Stimulated activated CD4-positive, alpha-beta T cell treated with anti-CD3 and anti-CD28 coated beads, Interleukin-4, amount 100 ng/mL, for 4 hours (primary cell): ENCODE measurements at places on chromosomes 7 and 10.

- DNase-seq = no peak
Observed at GRCh38 chr10:59240582-59241183, 64.2 kb downstream of the PHYHIPL start.

GRCh38 chr7:96329241-96329640, 7.3 kb upstream of the SLC25A13 start:
- no peak for DNase-seq

DNA sequence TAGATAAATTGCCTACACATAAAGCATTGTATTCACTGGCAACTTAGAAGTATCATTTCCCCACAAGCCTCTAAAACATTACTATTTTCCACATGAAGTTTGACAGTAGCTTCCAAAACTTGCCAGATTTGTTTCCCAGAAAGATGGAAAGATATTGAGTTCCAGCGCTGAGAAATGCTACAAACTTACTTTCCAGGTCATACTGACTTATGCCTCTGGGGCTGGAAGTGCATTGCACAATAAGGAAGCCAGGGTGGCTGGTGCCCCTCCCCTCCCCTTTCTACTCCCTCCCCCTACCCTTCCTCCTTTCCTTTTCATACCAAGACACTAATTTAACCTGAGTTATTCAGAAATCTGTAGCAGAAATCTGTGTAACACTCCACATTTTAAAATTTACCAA, 212.6 kb downstream of the WDR37 start:
- no peak for DNase-seq

DNA sequence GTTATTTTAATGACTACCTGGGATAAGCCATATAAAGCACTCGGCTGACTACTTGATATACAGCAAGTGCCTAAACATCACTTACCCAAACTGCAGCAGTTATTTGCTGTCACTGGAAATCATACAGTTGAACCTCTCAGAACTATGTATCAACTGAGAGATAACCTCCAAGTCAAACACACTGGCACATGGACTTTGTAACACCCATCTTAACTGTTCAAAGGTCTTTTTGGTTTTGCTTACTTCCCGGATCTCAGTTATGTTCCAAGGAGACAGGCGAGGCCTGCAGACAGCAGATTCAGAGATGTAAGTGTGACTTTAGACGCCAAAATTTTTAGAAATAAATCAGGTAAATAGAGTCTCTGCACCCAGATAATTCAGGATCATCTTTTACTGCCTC, 34.6 kb upstream of the DAGLB start:
- no peak for DNase-seq

GRCh38 chr10:71211775-71212317, 524 bp upstream of the UNC5B start:
- no peak for DNase-seq

DNA sequence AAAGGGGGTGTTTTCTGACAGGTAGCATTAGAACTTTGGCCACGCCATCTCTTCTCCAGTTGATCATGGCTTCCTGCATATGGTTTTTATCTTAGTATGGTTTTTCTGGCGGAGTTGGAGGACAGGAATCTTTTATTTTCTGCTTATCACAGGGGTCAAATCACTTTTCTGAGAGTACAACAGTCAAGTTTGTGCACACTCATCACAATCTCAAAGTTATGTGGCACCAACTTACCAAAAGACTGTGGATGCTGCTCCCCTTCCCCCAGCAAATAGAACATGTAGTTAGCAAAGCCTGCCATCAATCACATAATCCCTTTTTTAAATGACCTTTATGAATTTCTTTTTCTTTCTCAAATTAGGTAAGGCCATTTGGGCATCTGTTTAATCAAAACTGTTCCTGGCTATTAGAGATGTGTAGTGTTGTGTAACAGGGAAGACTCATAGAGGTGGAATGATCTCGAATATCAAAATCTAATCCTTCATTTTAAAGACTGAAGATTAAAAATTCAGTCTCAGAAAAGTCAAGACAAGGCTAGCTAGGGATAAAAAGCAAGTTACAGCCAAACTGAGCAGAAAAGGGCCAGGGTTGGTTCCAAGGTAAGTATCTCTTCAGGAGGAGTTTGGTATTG, 3.8 kb upstream of the CH25H start:
- DNase-seq = no peak
